MG63 (cell line): ENCODE measurements at places on chromosomes 16 and 17. TPM values are rescaled to one million over a fixed set of nuclear protein-coding genes. Genes with fewer than 3 reads are reported as not detected.

KRTAP2-1 gene
- total RNA-seq, result not detected in 2 replicates

KIF19 gene
- total RNA-seq, result not detected in 2 replicates

PNMT gene
- total RNA-seq, result not detected in 2 replicates

VPS35 gene
- total RNA-seq, result 134 and 163 TPM in 2 replicates

PTGES3L gene
- total RNA-seq, result not detected in 2 replicates

EXOC3L1 gene
- total RNA-seq, result not detected in 2 replicates

SLFN13 gene
- 0.67 and 3.3 TPM in 2 replicates for total RNA-seq

CCL14 gene
- total RNA-seq, result not detected in 2 replicates

COPZ2 gene
- 91.7 and 130 TPM in 2 replicates for total RNA-seq

GAS2L2 gene
- not detected in 2 replicates for total RNA-seq

ZG16B gene
- total RNA-seq, result 2.7 TPM in 1 of 2 replicates, not detected in the other

KRTAP9-4 gene
- total RNA-seq, result not detected in 2 replicates

DNAH2 gene
- not detected in 2 replicates for total RNA-seq

NPIPA3 gene
- total RNA-seq, result 0.43 TPM in 1 of 2 replicates, not detected in the other

TEKT5 gene
- total RNA-seq, result not detected in 2 replicates

MYL11 gene
- not detected in 2 replicates for total RNA-seq

PIGW gene
- total RNA-seq, result 6.6 and 7.7 TPM in 2 replicates

PIGL gene
- total RNA-seq, result 5.7 and 19.0 TPM in 2 replicates

CCDC78 gene
- total RNA-seq, result 0.59 and 4.9 TPM in 2 replicates

TPSG1 gene
- total RNA-seq, result 1.7 and 1.9 TPM in 2 replicates

CTF1 gene
- not detected in 2 replicates for total RNA-seq

P2RX5 gene
- 12.0 and 12.3 TPM in 2 replicates for total RNA-seq

TSNAXIP1 gene
- total RNA-seq, result 1.4 TPM in 1 of 2 replicates, not detected in the other

KIF18B gene
- total RNA-seq, result 10.9 and 21.6 TPM in 2 replicates

CDRT4 gene
- 2.9 TPM in 1 of 2 replicates, not detected in the other for total RNA-seq

CACNG1 gene
- not detected in 2 replicates for total RNA-seq

MT4 gene
- not detected in 2 replicates for total RNA-seq

TUBG2 gene
- total RNA-seq, result 1.4 and 4.0 TPM in 2 replicates

TVP23A gene
- total RNA-seq, result not detected in 2 replicates

TBC1D26 gene
- total RNA-seq, result not detected in 2 replicates

PRR15L gene
- total RNA-seq, result not detected in 2 replicates

ODAD4 gene
- total RNA-seq, result not detected in 2 replicates

PLLP gene
- total RNA-seq, result not detected in 2 replicates

GLP2R gene
- total RNA-seq, result 0.03 TPM in 1 of 2 replicates, not detected in the other

COQ7 gene
- total RNA-seq, result 21.8 and 28.3 TPM in 2 replicates

CCT6B gene
- total RNA-seq, result not detected in 2 replicates

GOSR1 gene
- total RNA-seq, result 33.5 and 61.0 TPM in 2 replicates

OR2C1 gene
- not detected in 2 replicates for total RNA-seq

SPG7 gene
- total RNA-seq, result 52.8 and 71.9 TPM in 2 replicates

MYH3 gene
- total RNA-seq, result 0.02 and 1.2 TPM in 2 replicates

RNF112 gene
- not detected in 2 replicates for total RNA-seq

RCVRN gene
- not detected in 2 replicates for total RNA-seq

SRCIN1 gene
- total RNA-seq, result 0.05 and 0.07 TPM in 2 replicates

NEUROD2 gene
- total RNA-seq, result not detected in 2 replicates

CTCF gene
- 26.1 and 32.2 TPM in 2 replicates for total RNA-seq

CTRL gene
- 0.72 and 1.9 TPM in 2 replicates for total RNA-seq

GRAPL gene
- total RNA-seq, result not detected in 2 replicates

CEP295NL gene
- 0.67 TPM in 1 of 2 replicates, not detected in the other for total RNA-seq

KRT31 gene
- not detected in 2 replicates for total RNA-seq
